ENCODE measurements at places on chromosomes 6 and 20.
A peak's percentile ranks its signal among the peaks of the same experiment; 100 is the strongest.

- H3K27ac ChIP-seq = no peak overlapping the region
- DNase-seq = no peak
- H3K27me3 ChIP-seq = no peaks in the 10 kb centered on the region
- no peak overlapping the region for H3K4me3 ChIP-seq
- no peaks in the 10 kb centered on the region for H3K4me1 ChIP-seq
These were observed 115.9 kb downstream of the OTOR start for GRCh38 chr20:16864069-16864468.

DNA sequence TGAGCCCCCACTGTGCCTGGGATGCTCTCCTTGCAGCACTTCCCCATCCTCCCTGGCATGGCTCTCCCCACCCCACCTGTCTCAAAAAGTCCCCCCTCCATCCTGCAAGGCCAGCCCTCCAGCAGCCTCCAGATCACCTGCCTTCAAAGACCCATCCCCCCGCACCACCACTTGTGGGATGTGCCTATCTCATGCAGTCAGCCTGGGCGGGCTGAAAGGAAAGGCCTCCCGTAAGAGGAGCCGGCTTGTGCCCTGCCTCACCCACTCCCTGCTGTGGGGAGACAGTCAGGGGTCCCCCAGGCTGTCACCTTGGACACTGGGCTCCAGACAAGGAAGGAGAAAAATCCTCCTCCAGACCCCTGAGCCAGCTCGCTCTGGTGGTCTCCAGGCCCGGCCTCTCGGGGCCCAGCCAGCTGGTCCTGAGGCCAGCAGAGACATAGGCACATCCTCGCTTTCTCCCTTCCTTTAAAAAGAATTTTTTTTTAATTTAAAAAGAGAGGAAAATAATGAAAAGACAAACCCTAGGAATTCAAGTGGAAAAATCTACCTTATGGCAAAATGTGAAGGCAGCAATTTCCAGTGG is 77.3 kb downstream of the GRM4 start:
- no peaks in the 10 kb centered on the region for H3K4me1 ChIP-seq
- no peak overlapping the region for H3K4me3 ChIP-seq
- no peak overlapping the region for H3K27ac ChIP-seq

- no peaks in the 10 kb centered on the region for H3K36me3 ChIP-seq
- DNase-seq = peak; percentile 71
- peaks cover 18% of the 10 kb centered on the region for H3K4me1 ChIP-seq
These were observed 55.7 kb upstream of the PRND start for GRCh38 chr20:4666001-4666479.

DNA sequence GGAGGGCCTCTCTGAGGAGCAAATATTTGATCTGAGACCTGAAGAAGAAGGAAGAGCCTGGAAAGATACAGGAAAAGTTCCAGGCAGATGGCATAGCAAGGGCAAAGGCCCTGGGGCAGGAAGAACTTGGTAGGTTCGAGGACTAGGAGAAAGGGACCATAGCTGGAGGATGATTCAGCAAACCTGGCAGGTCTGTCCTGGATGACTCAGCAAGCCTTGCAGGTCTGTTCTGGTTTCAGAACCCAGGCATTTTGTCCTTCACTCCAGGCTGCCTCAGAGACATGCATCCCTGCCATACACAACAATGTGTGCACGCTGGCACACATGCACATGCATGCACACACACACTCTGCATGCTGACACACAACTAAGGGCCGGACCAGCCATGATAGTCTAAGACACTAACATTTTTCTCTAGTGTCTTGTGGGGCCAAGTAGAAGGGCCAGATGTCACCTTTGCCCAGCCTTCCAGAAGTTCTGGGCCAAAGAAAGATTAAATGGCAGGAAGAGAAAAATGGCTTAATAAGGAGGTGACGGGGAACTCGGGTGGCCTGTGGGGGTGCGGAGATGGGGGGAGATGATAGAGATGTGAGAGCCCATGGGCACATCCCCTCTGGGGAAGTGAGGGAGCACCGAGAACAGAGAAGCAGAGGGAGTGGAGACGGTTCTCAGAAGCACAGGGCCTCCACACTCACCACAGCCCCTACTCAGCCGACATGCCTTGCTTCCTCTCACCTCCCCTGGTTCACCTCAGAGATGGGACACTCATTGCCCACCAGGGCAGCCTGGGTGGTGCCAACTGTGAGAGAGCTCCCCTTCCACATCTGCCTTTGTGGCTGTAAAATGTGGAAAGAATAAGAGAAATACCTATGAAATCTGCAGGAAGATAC is 15.4 kb upstream of the TRIB3 start:
- H3K27ac ChIP-seq = no peak overlapping the region
- no peaks in the 10 kb centered on the region for H3K27me3 ChIP-seq
- peak; percentile 28 for DNase-seq

DNA sequence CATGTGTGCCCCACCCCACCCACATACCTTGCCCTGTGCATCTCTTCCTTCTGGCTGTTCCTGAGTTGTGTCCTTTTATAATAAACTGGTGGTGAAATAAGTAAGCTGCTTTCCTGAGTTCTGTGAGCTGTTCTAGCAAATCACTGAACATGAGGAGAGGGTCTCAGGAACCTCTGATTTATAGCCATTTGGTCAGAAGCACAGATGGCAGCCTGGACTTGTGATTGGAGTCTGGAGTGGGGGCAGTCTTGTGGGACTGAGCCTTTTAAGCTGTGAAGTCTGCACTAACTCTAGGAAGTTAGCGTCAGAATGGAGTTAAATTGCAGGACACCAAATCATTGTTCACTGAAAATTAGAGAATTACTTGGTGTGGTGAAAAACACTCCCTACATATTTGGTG is 245.4 kb downstream of the LRFN2 start:
- no peak for DNase-seq
- H3K4me1 ChIP-seq = peaks cover 15% of the 10 kb centered on the region
- H3K27ac ChIP-seq = no peak overlapping the region
- H3K4me3 ChIP-seq = no peak overlapping the region

GRCh38 chr20:37390891-37391525 is 45.1 kb downstream of the SRC start:
- H3K27ac ChIP-seq = no peak overlapping the region
- H3K36me3 ChIP-seq = 0 out of 2 replicates have a peak, but pooled peaks cover 6% of the 10 kb centered on the region
- no peak for DNase-seq
- H3K4me1 ChIP-seq = no peaks in the 10 kb centered on the region
- no peaks in the 10 kb centered on the region for H3K27me3 ChIP-seq

GRCh38 chr6:2274981-2275891 is 29.8 kb upstream of the GMDS start:
- H3K36me3 ChIP-seq = peaks cover 12% of the 10 kb centered on the region
- no peak for DNase-seq
- no peaks in the 10 kb centered on the region for H3K27me3 ChIP-seq

DNA sequence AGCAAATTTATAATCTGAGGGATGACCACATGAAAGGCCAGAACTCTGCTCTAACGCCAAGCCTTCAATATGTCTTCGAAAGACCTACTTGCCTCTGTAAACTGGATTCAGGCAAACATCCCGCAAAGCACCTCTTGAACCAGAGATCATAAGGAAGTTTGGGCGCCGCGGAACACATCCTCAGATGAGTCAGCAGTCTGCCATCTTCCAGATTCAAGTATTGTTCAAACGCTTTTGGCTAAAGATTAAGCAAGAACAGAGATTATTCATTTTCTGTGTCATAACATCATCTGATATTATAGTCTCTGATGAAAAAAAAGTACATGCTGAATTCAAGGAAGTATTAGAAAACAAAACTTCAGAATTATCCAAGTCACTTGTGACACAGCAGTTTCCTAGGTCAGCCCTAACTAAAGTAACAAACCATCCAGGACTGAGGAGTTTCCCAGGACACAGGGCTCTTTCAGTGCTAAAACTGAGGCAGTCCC is 20.8 kb downstream of the TBC1D7 start:
- H3K27me3 ChIP-seq = no peaks in the 10 kb centered on the region
- no peak overlapping the region for H3K4me3 ChIP-seq
- peaks cover 63% of the 10 kb centered on the region for H3K36me3 ChIP-seq
- no peaks in the 10 kb centered on the region for H3K4me1 ChIP-seq
- no peak overlapping the region for H3K27ac ChIP-seq

DNA sequence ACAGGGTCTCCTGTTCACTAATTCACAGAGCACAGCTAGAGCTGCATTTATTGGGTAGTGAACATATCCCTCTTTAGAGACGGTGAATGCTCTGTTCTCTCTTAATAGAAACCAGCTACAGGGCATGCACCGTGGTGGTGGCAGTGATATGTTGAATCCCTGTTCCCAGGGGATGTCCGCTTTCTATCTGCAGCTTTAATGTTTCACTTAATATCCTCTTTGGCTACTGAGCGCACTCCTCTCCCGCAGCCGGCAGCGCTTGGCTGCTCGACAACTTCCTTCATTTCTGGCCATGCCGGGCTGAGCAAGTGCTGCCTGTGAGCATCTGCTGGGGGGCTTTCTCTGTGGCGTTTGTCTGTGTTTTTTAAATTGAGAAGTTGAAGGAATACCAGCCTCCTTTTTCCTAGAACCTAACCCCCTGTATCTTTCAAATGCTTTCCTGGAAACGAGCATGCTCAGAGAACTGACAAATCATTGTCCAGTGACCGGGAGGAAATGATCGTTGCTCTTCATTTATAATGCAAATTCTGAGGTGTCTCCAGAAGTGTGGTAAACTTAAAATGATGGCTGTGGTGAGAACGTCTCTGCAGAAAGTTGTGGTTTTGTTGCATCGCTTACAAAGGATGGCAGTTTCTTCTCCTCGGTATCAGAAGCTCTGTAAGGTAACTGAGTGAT is 297.9 kb downstream of the UTRN start:
- peak overlapping the region; percentile 53 for H3K4me3 ChIP-seq
- H3K36me3 ChIP-seq = peaks cover 29% of the 10 kb centered on the region
- peaks cover 69% of the 10 kb centered on the region for H3K4me1 ChIP-seq
- DNase-seq = peak; percentile 88

DNA sequence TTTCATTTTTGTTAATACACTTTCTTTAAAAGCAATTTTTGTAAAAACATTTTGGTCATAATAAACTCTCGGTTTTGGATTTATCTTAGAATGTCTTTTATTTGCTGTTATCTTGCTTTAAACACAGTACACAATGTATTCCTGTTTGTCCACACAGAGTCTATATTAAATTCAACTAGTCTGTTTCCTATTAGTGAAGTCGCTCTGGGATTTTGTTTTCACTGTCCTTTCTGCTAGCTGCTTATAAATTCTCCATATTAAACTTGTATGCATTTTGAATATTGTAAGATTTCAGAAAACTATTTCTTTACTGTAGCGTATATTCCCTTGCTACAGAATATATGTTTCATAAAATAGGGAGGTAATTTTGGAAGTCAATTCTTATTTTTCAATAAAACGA is 630.2 kb downstream of the HDGFL1 start:
- no peak for DNase-seq
- no peak overlapping the region for H3K4me3 ChIP-seq
- H3K36me3 ChIP-seq = no peaks in the 10 kb centered on the region
- no peaks in the 10 kb centered on the region for H3K27me3 ChIP-seq
- H3K4me1 ChIP-seq = no peaks in the 10 kb centered on the region
